Bronchus fibroblast of lung (primary cell): ENCODE measurements at places on chromosomes 1 and 21. TPM values are rescaled to one million over a fixed set of nuclear protein-coding genes. Genes with fewer than 3 reads are reported as not detected.

The TMEM82 gene
- not detected in 2 replicates for total RNA-seq

The TMCC2 gene
- 2.4 and 3.4 TPM in 2 replicates for total RNA-seq

The SIM2 gene
- 2.0 and 2.7 TPM in 2 replicates for total RNA-seq

The FGR gene
- under 0.01 TPM in 1 of 2 replicates, not detected in the other for total RNA-seq

The SLAMF9 gene
- not detected in 2 replicates for total RNA-seq

The GSTM1 gene
- total RNA-seq: not detected in 2 replicates

The CCDC17 gene
- total RNA-seq: under 0.01 and 0.15 TPM in 2 replicates

The EXTL1 gene
- 0.30 and 0.34 TPM in 2 replicates for total RNA-seq
